Left renal cortex interstitium (tissue), 4 donors: ENCODE measurements at places on chromosomes 1 and 21. TPM values are rescaled to one million over a fixed set of nuclear protein-coding genes. Genes with fewer than 3 reads are reported as not detected.

OR2M2 gene
- not detected for polyA plus RNA-seq

ELAVL4 gene
- polyA plus RNA-seq = 6.5 TPM

PPCS gene
- polyA plus RNA-seq = 87.2 TPM

ZNF593OS gene
- 0.96 TPM for polyA plus RNA-seq

ADAR gene
- polyA plus RNA-seq = 138 TPM

GRCh38 chr21:31370893-31371544 lies 27.0 kb upstream of the TIAM1 start:
- DNase-seq = no peak

GRCh38 chr1:246165826-246166709 lies 341.0 kb downstream of the SMYD3 start:
- no peak for DNase-seq
